ENCODE measurements at places on chromosomes 2 and 18. TPM values are rescaled to one million over a fixed set of nuclear protein-coding genes. Genes with fewer than 3 reads are reported as not detected.

The DSG2 gene
- polyA plus RNA-seq, result not detected

The IL1F10 gene
- polyA plus RNA-seq, result not detected

The ZSCAN30 gene
- 1.7 TPM for polyA plus RNA-seq

The EVX2 gene
- polyA plus RNA-seq, result not detected

The LOXL3 gene
- 18.2 TPM for polyA plus RNA-seq

The USP14 gene
- 17.5 TPM for polyA plus RNA-seq

The SPHKAP gene
- polyA plus RNA-seq, result not detected

The C2orf66 gene
- polyA plus RNA-seq, result not detected

The CXCR4 gene
- polyA plus RNA-seq, result 687 TPM

The MBD5 gene
- 5.7 TPM for polyA plus RNA-seq

The TRIM43 gene
- polyA plus RNA-seq, result not detected

The SPP2 gene
- polyA plus RNA-seq, result not detected

- no peaks in the 10 kb centered on the region for H3K36me3 ChIP-seq
- H3K27me3 ChIP-seq, result no peaks in the 10 kb centered on the region
- no peak overlapping the region for H3K4me3 ChIP-seq
- no peaks in the 10 kb centered on the region for H3K4me1 ChIP-seq
- H3K27ac ChIP-seq, result no peak overlapping the region
Observed at GRCh38 chr18:47794725-47795433, 135.6 kb downstream of the SMAD2 start.

DNA sequence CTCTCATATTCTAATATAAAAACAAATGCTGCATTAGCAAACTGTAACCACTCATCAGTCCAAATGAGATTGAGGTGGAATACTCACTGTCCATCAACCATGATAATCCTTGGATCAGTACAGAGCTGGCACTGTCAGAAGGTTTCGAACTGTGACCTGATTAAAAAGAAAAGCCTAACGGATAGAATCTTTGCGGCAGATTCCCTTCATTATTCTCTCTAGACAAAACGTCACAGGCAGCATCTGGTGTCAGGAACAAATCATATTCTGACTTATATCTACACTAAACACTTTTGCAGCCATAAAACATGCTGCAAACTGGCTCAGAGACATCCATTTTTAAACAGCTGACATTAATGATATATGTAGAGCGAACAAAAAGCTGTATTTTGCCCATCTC lies 677.7 kb upstream of the NXPH2 start:
- H3K4me1 ChIP-seq, result no peaks in the 10 kb centered on the region
- H3K27ac ChIP-seq, result no peak overlapping the region

- no peaks in the 10 kb centered on the region for H3K36me3 ChIP-seq
- H3K27ac ChIP-seq, result no peak overlapping the region
- no peak for DNase-seq
- no peaks in the 10 kb centered on the region for H3K4me1 ChIP-seq
Observed at GRCh38 chr2:116145031-116145430, 1669.5 kb upstream of the DDX18 start.

- DNase-seq, result no peak
- no peak overlapping the region for H3K4me3 ChIP-seq
- no peak overlapping the region for H3K27ac ChIP-seq
- H3K4me1 ChIP-seq, result peaks cover 14% of the 10 kb centered on the region
Observed at GRCh38 chr2:12004713-12005112, 258.3 kb downstream of the LPIN1 start.

DNA sequence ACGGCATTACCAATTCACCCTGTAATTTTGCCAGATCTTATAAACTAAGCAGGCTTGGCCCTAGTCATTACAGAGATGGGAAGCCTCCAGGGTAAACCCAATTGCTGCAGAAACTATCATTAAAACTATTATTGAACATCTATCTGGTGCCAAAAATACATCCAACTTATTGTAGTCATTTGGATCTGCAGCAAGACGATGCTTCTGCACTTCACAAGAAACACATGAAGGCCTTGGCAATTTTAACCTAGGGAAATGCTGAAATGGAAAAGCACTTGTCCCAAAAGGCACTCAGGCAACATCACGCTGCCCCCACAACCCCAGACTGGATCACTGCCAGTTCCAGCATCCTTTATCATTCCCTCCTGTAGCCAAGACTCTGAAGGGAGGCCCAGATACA lies 85.3 kb upstream of the ACVR2A start:
- no peak overlapping the region for H3K27ac ChIP-seq
- no peak for DNase-seq
- H3K27me3 ChIP-seq, result no peaks in the 10 kb centered on the region
- H3K4me3 ChIP-seq, result no peak overlapping the region
- H3K36me3 ChIP-seq, result no peaks in the 10 kb centered on the region

DNA sequence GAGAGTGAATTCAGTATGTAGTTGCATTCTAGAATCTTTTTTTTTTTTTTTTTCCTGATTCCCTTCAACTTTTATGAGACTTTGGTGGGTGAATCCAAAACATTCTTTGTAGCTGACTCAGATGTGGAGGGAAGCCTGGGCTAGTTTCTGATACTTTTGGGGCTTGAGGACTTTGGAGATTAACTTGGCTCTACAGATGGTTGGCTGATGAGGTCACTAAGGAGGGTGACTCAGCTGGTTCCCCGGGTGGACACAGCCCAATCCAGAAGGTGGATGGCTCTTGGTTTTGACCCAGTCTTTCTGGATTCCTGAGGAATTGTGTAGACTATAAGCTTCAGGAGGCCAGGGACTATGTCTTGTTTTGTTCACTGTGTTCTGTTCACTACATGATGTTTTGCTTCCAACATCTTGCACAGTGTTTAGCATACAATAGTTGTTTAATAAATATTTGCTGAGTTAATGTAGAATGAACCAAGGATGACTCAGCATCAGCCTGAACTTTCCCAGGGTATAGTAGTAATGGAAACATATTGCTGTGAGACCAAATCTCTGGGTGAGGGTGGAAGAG lies 30.5 kb downstream of the LAMA3 start:
- no peak for DNase-seq
- H3K27me3 ChIP-seq, result no peaks in the 10 kb centered on the region
- no peak overlapping the region for H3K27ac ChIP-seq
- H3K4me1 ChIP-seq, result no peaks in the 10 kb centered on the region

GRCh38 chr2:86068136-86068588 lies 37.5 kb downstream of the POLR1A start:
- H3K27me3 ChIP-seq, result no peaks in the 10 kb centered on the region
- peaks cover 11% of the 10 kb centered on the region for H3K4me1 ChIP-seq
- H3K4me3 ChIP-seq, result no peak overlapping the region

DNA sequence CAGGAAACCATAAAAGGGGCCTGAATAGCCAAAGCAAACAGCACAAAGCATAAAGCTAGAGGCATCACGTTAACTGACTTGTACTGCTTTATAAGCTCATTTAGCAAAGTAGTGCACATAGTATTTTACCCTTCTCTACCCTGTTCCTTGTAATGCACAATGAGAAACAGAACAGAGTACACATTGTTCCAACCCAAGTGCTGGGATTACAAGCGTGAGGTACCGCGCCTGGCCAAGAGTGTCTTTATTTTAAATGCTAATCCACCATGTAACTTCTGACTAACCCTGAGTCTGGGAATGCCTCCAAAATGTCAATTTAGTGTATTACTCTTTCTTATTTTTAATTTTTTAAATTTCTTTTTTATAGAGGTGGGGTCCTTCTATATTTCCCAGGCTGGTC lies 46.4 kb upstream of the STON1 start:
- H3K4me1 ChIP-seq, result no peaks in the 10 kb centered on the region
- no peak for DNase-seq
- no peak overlapping the region for H3K4me3 ChIP-seq
- H3K27me3 ChIP-seq, result no peaks in the 10 kb centered on the region
- no peak overlapping the region for H3K27ac ChIP-seq

GRCh38 chr2:31254237-31255203 lies 20.6 kb downstream of the EHD3 start:
- no peak overlapping the region for H3K4me3 ChIP-seq
- H3K27ac ChIP-seq, result no peak overlapping the region
- no peaks in the 10 kb centered on the region for H3K4me1 ChIP-seq
- H3K27me3 ChIP-seq, result no peaks in the 10 kb centered on the region
- H3K36me3 ChIP-seq, result no peaks in the 10 kb centered on the region

GRCh38 chr2:20594957-20595356 lies 55.9 kb downstream of the HS1BP3 start:
- no peaks in the 10 kb centered on the region for H3K27me3 ChIP-seq
- no peak overlapping the region for H3K27ac ChIP-seq
- no peaks in the 10 kb centered on the region for H3K36me3 ChIP-seq

GRCh38 chr2:110948027-110948674 lies 172.6 kb upstream of the BCL2L11 start:
- peaks cover 23% of the 10 kb centered on the region for H3K4me1 ChIP-seq
- H3K27me3 ChIP-seq, result no peaks in the 10 kb centered on the region
- H3K27ac ChIP-seq, result peak overlapping the region; percentile 81
- no peak overlapping the region for H3K4me3 ChIP-seq
- no peaks in the 10 kb centered on the region for H3K36me3 ChIP-seq

- no peaks in the 10 kb centered on the region for H3K36me3 ChIP-seq
- H3K27me3 ChIP-seq, result no peaks in the 10 kb centered on the region
- H3K4me3 ChIP-seq, result no peak overlapping the region
- peaks cover 54% of the 10 kb centered on the region for H3K4me1 ChIP-seq
- DNase-seq, result no peak
Observed at GRCh38 chr2:230657462-230657861, 55.2 kb upstream of the CAB39 start.

DNA sequence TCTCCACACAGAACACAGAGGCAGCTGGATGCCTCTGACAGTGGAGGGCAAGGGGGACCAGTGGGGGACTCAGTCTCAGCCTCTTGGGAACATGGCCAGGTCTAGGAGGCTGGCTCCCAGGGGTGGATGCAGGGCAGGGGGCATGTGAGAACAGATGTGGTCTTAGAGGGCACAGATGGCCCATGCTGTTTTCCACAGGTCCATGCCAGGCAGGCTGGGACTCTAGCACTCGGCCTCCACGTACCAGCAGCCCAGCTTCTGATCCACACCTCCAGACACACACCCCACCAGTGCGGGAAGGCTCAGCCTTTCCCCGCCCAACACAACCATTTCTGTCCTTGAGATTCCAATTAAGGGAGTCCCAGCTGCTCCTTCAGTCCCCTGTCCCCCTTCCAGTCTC lies 42.4 kb downstream of the TNS1 start:
- no peak overlapping the region for H3K4me3 ChIP-seq
- H3K4me1 ChIP-seq, result no peaks in the 10 kb centered on the region
- no peaks in the 10 kb centered on the region for H3K27me3 ChIP-seq
- DNase-seq, result no peak
- H3K36me3 ChIP-seq, result no peaks in the 10 kb centered on the region
- H3K27ac ChIP-seq, result no peak overlapping the region

DNA sequence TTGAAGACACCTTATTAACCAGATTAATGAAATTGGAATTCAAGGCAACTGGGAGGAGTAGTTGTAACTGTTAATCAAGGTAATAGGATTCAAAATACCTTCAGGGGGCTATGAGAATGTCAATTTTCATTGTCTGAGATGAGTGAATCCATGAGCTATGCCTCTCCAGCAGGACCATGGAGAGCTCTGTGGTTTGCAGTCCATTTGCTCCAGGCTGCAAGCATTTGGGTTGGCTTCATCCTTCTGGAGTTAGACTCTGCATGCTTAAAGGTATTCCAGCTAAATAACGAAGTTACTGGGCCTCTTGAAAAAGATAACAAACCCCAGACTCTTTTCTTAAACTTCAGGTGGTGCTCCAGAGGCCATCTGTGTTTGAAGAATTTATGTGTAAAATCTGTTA lies 207.1 kb upstream of the SLC8A1 start:
- no peaks in the 10 kb centered on the region for H3K27me3 ChIP-seq
- no peaks in the 10 kb centered on the region for H3K36me3 ChIP-seq
- no peaks in the 10 kb centered on the region for H3K4me1 ChIP-seq
- no peak overlapping the region for H3K27ac ChIP-seq
- DNase-seq, result no peak

- DNase-seq, result no peak
- no peaks in the 10 kb centered on the region for H3K27me3 ChIP-seq
- no peak overlapping the region for H3K4me3 ChIP-seq
- no peaks in the 10 kb centered on the region for H3K4me1 ChIP-seq
Observed at GRCh38 chr2:104049981-104050380, 803.9 kb upstream of the POU3F3 start.

GRCh38 chr2:182784777-182785176 lies 68.7 kb downstream of the DNAJC10 start:
- no peaks in the 10 kb centered on the region for H3K27me3 ChIP-seq
- DNase-seq, result no peak
- no peak overlapping the region for H3K4me3 ChIP-seq
- H3K4me1 ChIP-seq, result no peaks in the 10 kb centered on the region
- H3K27ac ChIP-seq, result no peak overlapping the region

DNA sequence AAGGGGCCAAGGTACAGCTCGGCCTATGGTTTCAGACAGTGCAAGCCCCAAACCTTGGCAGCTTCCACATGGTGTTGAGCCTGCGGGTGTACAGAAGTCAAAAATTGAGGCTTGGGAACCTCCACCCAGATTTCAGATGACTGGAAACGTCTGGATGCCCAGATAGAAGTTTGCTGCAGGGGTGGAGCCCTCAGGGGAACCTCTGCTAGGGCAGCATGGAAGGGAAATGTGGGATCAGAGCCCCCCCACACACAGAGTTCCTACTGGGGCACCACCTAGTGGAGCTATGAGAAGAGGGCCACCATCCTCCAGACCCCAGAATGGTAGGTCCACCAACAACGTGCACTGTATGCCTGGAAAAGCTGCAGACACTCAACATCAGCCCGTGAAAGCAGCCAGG lies 15.0 kb upstream of the DNAH7 start:
- no peaks in the 10 kb centered on the region for H3K36me3 ChIP-seq
- H3K4me3 ChIP-seq, result no peak overlapping the region
- H3K27me3 ChIP-seq, result no peaks in the 10 kb centered on the region

GRCh38 chr2:190031969-190032618 lies 30.4 kb downstream of the MSTN start:
- H3K27me3 ChIP-seq, result no peaks in the 10 kb centered on the region
- H3K27ac ChIP-seq, result no peak overlapping the region
- no peaks in the 10 kb centered on the region for H3K36me3 ChIP-seq
- DNase-seq, result no peak
- H3K4me1 ChIP-seq, result no peaks in the 10 kb centered on the region
- H3K4me3 ChIP-seq, result no peak overlapping the region

DNA sequence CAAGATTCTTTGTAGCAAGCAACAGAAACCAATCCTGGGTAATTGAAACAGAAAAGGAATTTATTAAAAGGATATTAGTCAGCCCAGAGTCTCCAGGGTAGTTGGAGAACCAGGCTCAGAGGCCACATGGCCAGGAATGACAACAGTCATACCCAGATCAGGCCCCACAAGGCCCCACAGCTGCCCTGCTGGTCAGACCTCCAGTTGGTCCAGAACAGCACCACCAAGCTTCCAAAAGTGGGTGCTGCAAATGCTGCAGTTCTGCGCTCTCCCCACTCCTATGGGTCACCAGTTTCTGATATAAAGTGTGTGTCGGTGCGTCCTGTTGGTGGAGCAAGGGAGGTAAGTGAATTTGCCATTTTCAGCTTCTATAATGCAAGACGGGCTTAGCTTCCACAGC lies 29.9 kb downstream of the KLHL29 start:
- no peaks in the 10 kb centered on the region for H3K4me1 ChIP-seq
- H3K4me3 ChIP-seq, result no peak overlapping the region
- H3K36me3 ChIP-seq, result no peaks in the 10 kb centered on the region
- no peak for DNase-seq
- H3K27me3 ChIP-seq, result no peaks in the 10 kb centered on the region

GRCh38 chr2:212359425-212360067 lies 179.1 kb downstream of the ERBB4 start:
- no peaks in the 10 kb centered on the region for H3K36me3 ChIP-seq
- no peaks in the 10 kb centered on the region for H3K4me1 ChIP-seq
- H3K4me3 ChIP-seq, result no peak overlapping the region

GRCh38 chr2:222311319-222311977 lies 12.7 kb upstream of the PAX3 start:
- H3K4me3 ChIP-seq, result no peak overlapping the region
- H3K4me1 ChIP-seq, result peaks cover 16% of the 10 kb centered on the region
- H3K27ac ChIP-seq, result no peak overlapping the region
- H3K27me3 ChIP-seq, result peaks cover 99% of the 10 kb centered on the region

All from CD14-positive monocyte (primary cell).